NCI-H69 (cell line): ENCODE measurements at places on chromosomes 11 and 22.

GRCh38 chr11:72543849-72544542, 109.7 kb upstream of the CLPB start:
- no peak for DNase-seq

GRCh38 chr11:74870485-74870884, 78.4 kb downstream of the XRRA1 start:
- peak; percentile 39 for DNase-seq

DNA sequence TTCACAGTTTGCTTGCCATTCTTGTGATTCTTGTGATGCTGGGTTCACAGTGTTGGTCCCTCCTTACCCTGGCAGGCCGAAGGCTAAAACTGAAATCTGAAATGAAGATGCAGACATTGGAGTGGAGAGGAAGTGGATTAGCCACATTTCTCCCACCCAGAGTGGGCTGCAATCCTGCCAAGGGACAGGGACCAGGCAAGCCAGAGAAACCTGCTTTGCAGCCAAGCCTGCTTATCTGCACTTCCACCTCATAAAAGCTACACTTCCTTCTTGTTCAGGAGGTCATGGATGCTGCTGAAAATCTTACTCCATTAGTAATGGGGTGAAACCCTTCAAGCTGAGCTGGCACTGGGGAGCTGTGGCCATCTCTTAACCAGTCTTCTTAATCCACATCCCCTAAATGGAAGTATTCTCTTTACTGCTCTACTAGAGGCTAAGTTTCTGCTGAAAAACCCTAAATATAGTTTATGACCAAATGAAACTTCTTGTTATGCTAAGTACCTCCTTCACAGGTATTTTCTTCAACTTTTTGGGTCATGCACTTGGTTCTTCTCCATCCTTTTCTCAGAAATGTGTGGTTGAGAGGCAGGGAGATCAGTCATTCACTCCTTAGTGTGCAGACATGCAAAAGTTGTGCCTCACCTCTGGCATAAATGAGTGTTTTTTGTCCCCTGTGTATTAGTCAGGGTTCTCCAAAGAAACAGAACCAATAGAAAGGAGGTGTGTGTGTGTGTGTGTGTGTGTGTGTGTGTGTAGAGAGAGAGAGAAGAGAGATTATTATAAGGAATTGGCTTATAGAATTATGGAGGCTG, 133.9 kb upstream of the BMAL1 start:
- no peak for DNase-seq

DNA sequence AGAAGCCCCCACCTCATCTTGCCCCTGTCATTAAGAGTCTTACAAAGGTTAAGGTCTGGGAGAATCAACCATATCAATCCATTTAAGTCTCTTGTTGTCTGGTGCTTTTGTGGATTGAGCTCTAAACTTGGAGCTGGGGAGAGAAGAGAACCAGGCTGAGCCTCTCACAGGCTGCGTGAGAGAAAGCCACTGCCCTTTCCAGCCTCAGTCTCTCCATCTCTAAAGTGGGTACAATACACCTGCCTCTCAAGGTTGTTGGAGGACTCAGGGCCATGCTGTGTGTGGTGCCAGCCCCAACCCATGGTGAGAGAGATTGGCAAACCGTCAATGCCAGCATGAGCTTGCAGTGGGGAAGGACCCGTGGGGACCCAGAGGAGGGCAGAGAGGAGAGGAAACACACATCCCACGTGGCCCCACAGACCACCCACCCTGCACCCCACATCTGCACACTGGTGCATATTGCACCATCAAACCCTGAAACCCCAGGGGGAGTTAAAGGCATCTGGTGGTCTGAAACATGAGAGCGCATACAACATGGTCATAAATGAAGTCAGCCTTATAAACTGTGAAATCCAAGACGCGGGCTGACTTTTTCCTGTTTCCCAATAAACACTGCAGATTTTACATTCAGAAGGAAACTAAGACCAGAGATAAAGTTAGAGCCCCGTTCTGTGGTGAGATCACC, 27.5 kb upstream of the FBLN1 start:
- DNase-seq, result no peak

GRCh38 chr11:69841170-69841858, 22.1 kb upstream of the FGF3 start:
- DNase-seq, result no peak
